Ascending aorta (tissue), 2 donors: ENCODE measurements at places on chromosomes 6 and 20.
A peak's percentile ranks its signal among the peaks of the same experiment; 100 is the strongest.

DNA sequence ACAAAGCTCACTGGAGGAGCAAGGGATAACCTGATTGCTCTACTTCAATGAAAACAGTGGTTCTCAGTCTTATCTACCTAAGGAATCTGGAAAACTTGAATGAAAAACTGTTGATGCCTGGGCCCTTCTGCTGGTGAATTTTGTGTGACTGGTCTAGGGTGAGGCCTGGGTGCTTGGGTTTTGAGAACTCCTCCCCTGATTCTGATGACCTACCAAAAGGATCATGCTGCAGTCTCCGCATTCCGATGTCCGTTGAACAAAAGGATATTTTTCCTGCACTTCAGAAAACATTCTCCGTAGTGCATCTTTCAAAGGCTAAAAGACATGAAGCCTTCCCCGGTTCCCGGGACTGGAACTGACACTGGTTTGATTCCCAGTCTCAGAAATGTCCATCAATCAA is 157.9 kb downstream of the SYNDIG1 start:
- no peak for DNase-seq

DNA sequence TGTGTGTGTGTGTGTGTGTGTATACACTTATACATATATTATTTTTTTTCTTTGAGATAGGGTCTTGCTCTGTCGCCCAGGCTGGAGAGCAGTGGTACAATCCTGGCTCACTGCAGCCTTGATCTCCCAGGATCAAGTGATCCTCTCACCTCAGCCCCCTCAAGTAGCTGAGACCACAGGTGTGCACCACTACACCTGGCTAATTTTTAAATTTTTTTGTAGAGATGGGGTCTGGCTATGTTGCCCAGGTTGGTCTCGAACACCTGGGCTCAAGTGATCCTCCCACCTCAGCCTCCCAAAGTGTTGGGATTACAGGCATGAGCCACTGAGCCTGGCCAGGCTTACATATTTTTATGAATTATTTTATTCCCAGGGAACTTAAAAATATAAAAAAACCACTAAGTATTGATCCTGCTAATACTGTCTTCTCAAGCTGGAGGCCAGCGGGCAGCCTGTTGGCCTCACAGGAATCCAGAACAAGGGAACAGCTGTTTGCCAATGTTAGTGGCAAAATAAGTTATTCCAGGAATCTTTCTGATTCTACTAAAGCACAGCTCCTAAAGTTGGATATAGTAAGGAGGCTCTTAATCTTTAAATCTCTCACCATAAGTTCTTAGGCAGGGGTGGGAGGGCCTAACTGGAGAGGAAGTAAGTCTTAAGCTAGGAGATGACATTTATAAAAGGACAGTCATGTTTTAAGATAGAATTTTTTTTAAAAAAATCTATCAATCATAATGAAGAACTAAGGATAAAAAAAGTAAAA is 135.5 kb upstream of the NUP153 start:
- no peak for DNase-seq

GRCh38 chr6:12083302-12083701 is 71.2 kb downstream of the HIVEP1 start:
- DNase-seq, result no peak

DNA sequence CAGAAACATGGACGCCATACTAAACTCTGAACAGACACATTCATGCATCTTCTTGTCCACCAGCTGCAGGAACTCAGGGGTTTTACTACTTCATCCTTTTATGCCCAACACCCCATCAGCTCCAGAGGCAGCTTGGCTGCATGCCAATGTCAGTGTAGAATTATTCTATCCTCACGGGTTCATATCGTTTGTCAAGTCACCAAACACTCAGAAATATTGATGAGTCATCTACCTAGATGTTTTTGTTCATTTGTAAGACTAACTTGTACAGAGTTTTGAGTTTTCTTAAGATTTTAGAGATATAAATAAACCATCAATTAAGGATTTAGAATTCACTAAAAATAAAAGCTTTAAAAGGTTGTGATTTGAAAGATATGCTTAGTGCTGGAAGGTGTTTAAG is 590.7 kb upstream of the FLRT3 start:
- DNase-seq, result no peak

DNA sequence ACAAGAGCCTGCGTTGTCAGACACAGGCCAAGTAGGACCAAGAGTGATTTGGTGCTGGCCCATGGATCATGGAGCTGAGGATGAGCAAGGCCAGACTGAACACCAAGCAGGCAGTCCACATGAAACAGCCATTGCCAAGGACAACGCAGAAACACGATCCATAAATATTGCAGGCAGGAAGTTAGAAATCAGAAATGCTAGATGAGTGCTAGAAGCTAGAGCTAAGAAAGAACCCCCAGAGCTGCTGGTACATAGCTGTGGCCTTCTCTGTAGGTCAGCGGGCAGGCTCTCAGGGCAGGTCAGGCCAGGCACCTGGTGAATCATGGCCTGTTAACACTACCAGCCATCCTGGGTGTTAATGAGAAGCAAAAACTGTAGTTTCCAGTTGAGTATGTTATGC is 119.7 kb downstream of the ALDH8A1 start:
- peak; percentile 58 for DNase-seq

- no peak for DNase-seq
Measured at GRCh38 chr6:165671222-165671768, 8.3 kb upstream of the PDE10A start.

DNA sequence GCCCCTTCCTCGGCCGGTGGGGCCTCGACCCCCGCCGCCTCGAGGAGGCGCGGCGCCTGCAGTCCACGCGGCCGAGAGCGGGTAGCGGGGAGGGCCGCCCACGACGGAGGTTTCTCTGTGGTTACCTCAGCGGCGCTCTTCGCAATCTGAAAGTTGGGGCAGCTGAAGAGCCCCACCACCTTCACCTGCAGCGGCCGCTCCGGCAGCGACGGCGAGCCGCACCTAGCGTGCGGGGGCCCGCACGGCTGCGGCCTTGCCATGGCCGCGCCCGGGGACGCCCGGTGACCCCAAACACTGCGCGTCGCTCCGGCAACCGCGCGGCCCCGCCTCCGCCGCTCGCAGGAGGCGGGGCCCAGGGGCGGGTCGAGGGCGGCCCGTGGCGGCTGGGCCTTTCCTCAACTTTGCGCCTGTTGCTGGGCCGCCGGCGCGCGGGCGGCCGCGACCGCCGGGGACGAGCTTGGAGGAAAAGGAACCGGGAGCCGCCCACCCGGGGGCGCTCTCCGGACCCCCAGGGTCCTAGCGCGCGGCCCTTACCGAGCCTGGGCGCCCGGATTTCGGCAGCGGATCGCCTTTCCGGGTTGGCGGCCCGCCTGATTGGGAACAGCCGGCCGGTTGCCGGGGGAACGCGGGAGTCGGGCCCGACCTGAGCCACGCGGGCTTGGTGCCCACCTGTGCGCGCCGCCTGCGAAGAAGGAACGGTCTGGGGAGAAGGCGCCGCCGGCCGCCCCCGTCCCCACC is at the start of the genes PPIL6 and SMPD2:
TSS of gene PPIL6 (minus strand) at position 298 of the 738 bp plus-strand sequence. CDS start at position 260, 38 bp downstream.
TSS of gene SMPD2 (plus strand) at position 394 of the 738 bp plus-strand sequence. CDS start 398 bp downstream, outside the sequence.
- DNase-seq, result peak; percentile 93

DNA sequence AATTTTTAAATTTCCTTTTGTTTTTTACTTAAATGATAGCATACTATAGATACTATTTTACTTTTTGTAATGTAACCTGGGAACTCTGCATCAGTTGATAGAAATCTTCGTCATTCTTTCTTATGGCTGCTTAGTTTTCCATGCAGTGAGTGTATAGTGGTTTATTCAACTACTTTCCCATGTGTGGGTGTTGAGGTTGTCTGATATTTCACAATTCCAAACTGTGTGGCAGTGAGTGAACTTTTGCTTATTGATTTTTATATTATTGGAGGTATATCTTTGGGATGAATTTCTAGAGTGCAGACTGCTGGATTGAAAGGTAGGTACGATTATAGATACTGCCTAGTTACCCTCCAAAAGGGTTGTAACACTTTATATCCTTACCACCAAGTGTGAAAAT is 136.5 kb downstream of the CDKAL1 start:
- no peak for DNase-seq

DNA sequence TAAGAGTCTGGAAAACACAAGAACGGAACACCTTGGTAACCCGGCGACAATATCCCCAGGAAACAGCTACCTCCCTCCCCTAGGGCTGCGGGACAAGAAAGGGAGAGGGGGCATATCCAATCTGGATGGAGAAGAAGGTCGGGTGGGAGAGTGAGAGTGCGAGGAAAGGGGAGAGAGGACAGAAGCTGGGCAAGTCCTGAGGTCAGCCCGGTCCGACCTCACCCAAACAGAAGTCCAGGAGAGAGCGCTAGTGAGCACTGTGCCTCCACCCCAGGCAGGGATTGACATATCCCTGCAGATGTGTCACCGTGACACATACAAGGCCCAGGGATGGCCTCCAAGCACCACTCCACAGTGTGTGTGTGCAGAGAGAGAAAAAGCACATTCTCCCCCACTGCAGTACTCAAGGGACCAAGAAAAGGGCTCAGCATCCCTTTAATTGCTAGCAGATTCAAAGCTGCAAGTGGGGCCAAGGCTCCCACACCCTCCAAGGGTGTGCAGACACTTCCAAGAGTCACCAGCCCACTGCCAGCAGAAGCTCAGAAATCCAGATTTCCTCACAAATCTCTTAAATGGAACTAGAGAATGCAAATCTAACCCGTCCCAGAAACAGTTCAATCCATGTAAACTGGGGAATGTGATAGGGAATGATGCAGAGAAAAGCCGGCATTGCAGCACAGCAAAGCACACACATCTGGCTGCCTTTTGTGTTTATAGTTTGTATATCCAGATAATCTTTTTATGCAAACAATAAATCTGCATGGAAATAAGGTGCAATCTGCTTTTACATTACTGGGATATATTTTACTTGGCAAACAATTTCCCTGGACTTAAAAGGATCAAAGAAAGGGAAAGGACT is 3.1 kb downstream of the PXDC1 start:
- DNase-seq, result no peak

- no peak for DNase-seq
Measured at GRCh38 chr6:170416959-170417606, 110.5 kb downstream of the FAM120B start.

DNA sequence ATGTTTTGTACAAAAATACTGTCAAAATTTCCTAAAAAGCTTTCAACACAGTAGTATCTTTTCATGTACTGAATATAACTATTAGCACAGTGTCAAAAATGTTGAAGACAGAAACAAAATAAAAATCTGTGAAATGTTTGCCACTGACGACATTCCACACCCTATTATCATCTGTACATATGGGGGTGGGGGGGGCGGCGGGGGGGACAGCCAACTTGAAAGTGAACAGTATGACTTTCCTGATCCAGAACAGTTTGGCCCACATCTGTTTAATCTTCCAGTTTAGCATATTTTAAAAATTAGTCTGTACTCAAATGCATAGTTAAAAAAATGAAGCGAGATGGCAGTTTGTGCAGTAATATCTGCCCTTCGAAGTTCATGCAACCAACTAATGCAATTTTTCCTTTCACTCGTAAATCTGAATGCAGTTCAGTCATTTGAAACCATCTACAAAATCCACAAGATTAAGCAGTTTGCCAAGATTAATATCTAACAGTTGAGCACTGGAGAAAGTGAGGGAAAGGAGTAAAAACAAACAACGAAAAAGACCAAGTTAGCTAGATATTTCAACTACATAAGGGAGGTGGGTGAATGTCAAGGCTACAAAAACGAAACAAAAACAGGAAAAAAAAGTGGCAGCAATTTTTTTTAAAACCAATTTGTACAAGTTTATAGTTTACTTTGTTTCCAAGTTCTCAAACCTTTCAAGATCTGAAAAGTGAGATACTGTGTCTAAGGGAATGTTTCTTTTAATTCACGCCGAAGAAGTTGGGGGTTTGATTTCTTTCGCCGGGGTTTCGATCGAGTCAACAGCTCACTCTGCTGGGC is 1.9 kb downstream of the CITED2 start:
- DNase-seq, result no peak

DNA sequence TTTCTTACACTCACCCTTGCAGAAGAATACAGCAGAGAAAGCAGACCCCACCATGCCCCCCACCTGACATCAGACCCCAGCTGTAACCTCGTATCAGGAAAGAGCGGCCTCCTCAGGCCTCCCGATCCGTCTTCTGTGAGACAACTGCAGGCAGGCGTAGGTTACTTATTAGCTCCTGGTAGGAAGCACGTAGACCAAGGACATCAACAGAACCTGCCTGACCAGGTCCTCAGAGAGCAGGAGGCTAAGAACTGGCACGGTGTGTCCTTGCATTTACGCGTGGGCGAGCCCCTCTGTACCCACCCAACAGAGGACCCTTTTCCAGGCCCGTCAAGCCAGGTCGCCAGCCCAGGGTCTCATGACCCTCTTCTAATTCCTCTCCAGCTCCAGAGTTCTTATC is 51.0 kb downstream of the ABHD12 start:
- no peak for DNase-seq

DNA sequence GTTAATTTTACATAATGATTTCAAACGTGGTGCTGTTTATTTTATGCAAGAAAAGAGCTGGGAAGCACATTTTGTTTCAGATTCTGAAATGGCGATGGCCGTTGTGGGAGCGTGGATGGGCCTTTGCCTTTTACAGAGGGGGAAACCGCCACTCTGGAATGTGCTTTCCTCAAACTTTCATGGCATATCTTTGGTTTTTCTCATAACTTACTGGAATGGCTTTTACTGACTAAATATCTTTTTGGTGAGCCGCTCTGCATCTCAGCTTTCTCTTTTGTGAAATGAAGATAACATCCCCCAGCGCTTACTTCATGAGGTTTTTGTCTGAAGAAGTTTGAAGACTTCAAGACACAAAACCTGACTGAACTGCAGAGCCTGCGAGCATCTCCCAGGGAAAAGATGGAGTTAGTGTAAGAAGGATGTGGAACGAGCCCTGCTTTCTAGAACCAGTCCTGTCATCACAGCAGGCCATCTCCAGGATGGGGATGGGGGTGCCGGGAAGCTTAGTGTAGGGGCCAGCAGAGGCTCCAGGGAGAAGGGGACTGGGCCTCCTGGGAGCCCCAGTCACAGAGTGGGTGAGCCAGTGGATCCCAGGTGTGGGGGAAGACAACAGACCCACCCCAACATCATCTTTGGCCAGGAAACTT is 61.8 kb upstream of the TIAM2 start:
- DNase-seq, result no peak

DNA sequence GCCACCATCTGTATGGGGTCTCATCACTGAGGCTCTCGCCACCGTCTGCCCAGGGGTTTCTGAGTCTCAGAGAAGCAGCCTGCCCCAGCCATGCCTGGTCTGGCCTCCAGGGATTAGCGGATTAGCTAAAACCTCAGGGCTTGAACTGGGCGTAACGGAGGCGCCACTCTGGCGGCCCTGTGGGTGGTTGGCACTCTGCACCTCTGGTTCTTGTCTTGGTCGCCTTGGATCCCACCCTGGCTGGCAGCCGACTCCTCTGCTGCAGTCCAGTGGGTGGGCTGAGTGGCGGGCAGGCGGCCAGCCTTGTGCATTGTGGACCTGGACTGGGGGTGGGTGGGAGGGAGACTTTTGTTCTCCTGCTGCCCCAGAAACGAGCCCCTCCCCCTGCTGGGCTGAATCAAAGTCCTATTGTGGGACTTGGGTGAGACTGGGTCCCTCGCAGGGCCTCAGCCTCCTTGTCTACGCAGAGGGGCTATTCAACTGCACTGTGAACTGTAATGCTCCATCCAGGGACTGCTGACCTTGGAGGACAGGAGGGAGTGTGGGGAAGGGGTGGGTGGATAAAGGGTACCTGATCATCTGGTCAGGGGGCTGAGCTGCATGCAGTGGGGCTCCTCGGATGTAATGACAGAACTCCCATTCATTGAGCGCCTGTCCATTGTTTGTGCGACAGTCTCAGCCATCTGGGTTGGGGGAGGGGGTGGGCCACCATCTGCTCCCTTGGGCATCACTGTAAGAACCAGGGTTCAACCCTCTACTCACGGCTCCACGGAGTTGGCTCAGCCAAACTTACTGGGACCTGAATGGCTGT is 23.9 kb downstream of the SUN5 start:
- DNase-seq, result no peak
